ENCODE measurements at places on chromosomes 7 and 10.

DNA sequence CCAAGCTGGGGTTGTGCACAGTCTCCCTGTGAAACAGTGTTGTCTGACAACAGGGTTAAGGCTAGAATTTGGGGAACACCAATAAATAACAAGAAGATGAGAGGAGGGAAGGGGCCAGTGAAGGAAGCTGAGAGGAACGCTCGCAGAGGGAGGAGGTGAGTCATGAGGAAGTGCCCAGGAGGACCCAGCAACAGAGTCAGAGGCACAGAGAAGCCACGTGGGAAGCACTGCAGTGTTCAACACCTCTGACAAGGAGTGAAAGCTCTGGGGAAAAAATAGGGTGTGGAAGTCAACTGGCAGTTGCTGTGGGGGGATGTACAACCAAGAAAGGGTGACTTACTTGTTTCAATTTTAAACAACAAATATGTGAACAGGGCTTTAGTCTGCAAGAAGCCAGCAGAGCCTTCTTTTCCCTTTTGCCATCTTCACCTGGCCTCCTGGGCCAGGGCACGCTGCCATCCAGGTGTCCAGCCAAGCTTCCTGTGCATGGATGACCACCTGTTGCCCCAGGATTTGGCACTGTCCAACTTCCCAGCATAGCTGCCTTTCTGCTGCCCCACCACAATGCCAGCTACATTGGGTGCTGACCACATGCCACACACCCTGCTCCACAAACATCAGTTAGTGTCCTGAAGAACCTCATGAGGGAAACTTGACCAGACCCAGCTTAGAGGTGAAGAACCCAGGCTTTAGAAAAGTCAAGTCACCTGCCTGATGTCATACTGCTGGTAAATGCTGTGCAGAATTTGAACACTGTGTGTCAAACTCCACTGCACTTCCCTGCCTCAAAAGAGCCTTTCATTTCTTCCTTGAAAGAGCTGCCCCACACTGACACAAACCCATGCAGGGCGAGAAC, 69.6 kb downstream of the ATXN7L1 start:
- DNase-seq: no peak

DNA sequence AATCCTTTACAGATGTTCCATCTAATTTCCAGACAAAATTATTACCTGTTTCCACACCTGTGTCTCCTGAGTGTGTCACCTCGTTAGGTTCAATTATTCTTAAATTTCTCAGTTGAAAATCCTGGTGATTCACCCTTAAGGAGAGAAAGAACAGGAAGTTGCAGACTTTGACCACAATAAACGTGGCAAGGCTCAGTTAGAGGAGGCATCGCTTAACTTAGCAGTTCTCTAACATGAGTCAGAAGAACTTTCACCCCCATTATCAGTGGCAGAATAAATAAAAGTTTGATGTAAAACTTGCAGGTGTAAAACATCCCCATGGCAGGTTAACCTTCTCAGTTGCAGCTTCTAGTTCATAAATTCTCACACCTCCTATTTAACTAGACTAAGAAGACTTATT, 8.3 kb downstream of the XPNPEP1 start:
- peak; percentile 67 for DNase-seq

GRCh38 chr7:108328174-108328651, 128.0 kb downstream of the NRCAM start:
- no peak for DNase-seq

DNA sequence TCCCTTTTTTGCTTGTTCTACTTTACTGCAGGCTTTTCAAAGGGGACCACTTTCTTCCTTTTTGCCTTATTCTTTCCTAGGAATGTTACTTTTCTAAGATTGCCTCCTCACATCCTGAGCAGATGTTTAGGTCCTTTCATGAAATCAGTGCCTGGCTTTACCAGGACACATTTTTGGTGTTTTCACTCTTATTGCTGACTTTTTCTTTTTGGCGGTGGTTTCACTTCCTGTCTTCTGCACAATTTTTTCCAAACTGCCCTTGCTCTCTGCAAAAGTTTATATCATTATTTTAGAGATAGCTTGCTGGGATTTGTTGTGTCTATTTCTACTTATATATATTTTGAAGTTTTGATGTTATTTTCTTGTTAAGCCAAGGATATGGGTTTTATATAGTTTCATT, 332.2 kb upstream of the MTPN start:
- no peak for DNase-seq

DNA sequence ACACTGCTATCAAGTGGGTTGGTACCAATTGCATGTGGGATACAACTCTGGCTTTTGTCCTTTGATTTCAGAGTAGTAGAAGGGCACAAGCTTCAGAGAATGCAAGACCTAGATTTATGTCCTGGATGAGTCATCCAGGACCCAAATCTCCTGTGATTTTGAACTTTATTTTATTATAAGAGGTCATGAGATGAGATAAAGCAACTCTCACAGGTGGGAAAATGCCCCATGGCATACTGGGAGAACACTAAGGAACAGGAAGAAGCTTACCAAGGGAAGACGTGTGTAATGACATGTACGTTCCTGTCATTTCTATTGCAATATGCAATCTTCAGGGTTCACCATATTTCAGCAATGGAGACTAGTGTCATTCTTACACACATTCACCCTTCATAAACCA, 966 bp downstream of the MALRD1 start:
- DNase-seq: no peak

- DNase-seq: no peak
Observed at GRCh38 chr7:157984423-157985163, 603.0 kb downstream of the PTPRN2 start.

DNA sequence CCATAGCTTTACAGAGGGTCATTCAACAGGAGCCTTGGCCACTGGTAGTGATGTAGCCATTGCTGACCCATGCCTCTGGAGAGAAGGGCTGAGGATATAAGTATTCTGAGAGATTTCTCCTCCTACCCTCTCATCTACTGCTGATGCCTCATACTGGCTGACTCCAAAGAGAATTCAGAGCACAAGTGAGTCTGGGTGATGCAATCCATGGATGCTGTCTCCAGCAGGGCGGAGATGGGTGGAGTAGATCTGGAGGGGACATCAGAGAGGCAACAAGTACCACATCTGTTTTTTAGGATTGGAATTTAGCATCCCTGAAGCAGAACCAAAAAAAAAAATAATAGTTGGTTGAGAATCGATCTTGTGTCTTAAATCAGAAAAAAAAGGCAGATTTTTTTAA, 705.7 kb upstream of the CELF2 start:
- no peak for DNase-seq

- DNase-seq: no peak
Observed at GRCh38 chr7:46613551-46613950, 692.5 kb upstream of the IGFBP3 start.

- no peak for DNase-seq
Observed at GRCh38 chr10:110174201-110174600, 33.2 kb upstream of the MXI1 start.

DNA sequence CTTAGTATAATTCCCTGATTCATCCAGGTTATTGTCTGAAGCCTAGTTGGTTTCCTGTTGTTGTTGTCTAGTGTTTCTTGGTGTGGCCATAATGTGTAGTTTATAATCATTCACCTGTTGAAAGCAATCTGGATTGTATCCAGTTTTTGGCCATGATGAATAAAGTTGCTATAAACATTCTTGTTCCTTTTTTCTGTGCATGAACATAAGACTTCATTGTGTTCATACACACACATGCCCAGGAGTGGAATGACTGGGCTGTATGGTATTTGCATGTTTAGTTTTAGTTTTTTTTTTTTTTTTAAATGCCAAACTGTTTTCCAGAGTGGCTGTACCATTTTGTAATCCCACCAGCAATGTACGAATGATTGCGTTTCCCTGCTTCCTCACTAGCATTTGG, 349.8 kb downstream of the SDK1 start:
- DNase-seq: no peak
